ENCODE measurements at places on chromosomes 4 and X. TPM values are rescaled to one million over a fixed set of nuclear protein-coding genes. Genes with fewer than 3 reads are reported as not detected.

- peak; percentile 28 for DNase-seq
Observed at GRCh38 chr4:158053086-158053485, 119.7 kb downstream of the GASK1B start.

GRCh38 chr4:168522829-168523489, 26.1 kb downstream of the PALLD start:
- no peak for DNase-seq

DNA sequence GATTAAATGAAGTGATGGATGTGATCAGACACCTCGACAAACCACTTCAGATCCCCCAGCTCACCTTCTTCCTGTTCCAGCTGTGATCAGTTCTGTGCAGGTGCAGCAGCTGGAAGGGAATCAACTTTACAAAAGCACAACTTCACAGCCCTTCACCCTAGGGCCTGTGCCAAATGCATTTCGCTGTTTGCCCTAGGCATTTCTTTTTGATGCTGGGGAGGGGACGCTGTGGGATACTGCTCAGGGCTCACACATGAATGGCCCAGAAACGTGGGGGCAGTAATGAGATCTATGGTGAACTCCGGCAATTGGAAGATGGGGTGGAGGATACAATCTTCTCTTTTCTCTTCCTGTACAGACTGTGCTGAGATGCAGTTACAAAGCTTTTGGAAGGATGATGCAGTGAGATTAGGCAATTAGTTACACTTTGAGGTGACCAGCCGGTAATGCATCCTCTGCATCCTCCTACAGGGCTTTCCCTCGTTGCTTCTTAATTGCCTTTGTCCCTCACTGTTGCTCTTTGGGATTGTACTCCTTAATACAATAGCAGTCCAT, 215.1 kb upstream of the PITX2 start:
- no peak for DNase-seq

DNA sequence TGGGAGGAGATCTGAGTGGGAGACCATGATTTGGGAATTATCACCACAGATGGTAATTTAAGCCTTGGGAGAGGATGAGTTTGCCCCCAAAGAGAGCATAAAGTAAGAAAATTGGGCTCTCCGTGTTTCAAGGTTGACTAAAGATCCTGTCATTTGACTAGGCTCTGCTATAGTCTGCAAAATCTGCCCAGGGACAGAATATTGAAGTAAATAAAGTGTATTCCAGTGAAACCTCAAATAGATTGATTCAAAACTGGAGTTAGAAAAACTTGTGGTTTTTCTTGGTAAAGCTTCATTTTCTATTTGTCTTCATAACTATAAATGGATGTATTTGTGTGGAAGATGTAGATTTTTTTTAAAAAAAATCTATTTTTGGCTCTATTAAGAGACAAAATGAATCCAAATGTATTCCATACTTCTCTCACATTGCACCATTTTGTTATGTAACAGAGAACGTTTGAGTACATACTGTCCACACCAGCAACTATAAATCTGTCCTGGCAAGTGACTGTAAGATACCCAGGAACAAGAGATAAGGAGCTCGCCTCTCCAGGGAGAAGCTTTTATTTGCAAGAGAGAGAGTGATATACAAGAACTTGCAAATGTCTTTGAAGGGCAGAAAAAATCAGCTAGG, 170.2 kb downstream of the CBR4 start:
- no peak for DNase-seq

The MAGEB2 gene
- not detected for total RNA-seq

The SCML1 gene
- 26.4 TPM for total RNA-seq

The SGMS2 gene
- 29.4 TPM for total RNA-seq

GRCh38 chr4:29113960-29114359, 1606.2 kb upstream of the PCDH7 start:
- DNase-seq, result no peak

Data from A172 (cell line).